ENCODE measurements at places on chromosomes 12 and 14.

DNA sequence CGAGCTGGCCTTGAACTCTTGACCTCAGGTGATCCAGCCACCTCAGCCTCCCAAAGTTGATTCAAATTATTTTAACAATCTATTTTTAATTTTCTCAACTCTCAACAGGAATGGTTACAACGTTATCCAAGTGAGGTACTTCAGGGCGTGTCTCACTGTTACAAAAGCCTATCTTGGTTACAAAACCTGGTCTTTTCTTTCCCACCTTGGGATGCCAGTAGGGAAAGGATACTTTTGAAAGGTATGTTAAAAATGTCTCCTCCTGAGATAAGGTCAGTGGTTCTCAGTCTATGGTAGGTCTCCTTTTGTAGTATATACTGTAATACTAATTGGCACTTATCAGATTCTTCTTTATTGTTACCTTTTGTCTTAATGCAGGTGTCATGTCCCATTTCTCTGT is 4.9 kb downstream of the SPTSSA start:
- DNase-seq = no peak

GRCh38 chr14:56632195-56632594 is 52.6 kb downstream of the TMEM260 start:
- DNase-seq = no peak

DNA sequence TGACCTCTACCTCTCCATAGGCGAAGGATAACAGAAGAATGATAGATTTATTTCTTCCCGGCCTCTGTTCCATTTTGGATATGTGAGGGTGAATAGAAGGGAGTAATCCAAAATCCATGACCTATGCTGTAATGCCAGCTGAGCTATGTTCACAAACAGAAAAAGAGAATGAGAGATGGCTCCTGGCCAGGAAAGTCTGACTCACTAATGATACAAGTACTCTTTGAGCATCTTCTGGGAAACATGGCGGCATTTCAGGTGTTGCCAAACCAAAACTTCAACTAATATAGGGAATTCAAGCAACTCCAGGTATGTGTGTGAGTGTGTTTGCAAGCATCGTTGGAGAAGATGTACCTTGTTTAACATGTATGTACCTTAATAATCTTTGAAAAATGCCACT is 55.1 kb downstream of the MED13L start:
- DNase-seq = peak; percentile 83

GRCh38 chr14:55438066-55438683 is 2.2 kb downstream of the TBPL2 start:
- DNase-seq = peak; percentile 77

DNA sequence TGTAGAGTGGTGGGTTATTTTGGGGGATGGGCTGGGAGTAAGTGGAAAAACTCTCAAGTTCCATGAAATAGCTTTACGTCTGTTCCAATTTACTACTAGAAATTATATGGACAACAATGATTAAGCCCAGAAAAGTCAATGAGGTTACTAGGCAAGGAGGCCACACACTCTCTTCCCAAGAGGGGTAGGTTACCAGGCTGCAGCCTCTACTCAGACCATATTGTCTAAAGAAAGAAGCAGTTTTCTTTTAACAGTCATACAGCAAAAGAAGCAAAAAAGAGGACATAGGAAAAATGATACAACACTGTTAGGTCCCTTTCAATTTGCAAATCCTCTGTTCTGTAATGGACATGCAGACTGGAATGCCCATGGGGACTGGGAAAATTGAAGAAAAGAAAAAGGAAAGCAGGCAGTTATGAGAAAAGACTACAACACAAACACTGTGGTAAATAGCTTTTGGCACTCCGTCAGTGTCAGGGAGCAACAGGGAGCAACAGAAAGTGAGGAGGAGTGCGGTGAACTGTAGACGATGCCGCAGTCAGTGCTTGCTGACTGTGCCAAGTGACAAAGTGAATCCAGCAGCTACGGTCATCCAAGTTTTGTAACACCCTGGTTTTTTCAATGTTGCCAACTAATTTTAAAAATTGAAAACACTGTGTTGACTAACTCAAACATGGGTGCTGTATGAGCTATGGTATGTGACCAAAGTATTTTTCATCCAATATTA is 39.8 kb upstream of the HMGA2 start:
- no peak for DNase-seq

- DNase-seq = no peak
Measured at GRCh38 chr12:59119676-59120075, 199.4 kb upstream of the LRIG3 start.

GRCh38 chr14:25759256-25759655 is 709.3 kb upstream of the STXBP6 start:
- DNase-seq = no peak

GRCh38 chr12:128339631-128340030 is 72.7 kb downstream of the TMEM132C start:
- no peak for DNase-seq

DNA sequence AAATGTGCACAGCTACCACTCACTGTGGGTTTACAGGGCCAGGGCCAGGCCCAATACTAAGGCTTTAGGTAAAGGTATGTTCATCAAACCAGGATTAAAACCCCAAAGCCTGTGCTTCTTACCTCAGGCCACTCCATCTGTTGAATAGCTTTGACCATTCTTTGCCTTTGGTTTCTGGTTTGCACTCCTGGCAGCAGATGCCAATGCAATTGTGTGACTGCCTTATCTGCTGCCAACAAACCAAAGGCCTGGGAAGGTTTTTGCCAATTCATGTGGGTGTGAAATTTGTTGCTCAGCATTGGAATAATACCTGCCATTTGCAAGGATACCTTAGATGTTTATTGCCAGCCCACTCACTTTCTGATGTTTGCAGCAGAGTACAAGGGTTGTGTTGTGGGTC is 221.6 kb downstream of the C12orf75 start:
- no peak for DNase-seq

- no peak for DNase-seq
Measured at GRCh38 chr14:24325963-24326362, 8.9 kb downstream of the ADCY4 start.

GRCh38 chr14:103122947-103123633 is at the start of gene TNFAIP2:
TNFAIP2 (plus strand) TSS chr14:103123461; CDS start chr14:103126458, 2,997 bp downstream.
- DNase-seq = no peak

DNA sequence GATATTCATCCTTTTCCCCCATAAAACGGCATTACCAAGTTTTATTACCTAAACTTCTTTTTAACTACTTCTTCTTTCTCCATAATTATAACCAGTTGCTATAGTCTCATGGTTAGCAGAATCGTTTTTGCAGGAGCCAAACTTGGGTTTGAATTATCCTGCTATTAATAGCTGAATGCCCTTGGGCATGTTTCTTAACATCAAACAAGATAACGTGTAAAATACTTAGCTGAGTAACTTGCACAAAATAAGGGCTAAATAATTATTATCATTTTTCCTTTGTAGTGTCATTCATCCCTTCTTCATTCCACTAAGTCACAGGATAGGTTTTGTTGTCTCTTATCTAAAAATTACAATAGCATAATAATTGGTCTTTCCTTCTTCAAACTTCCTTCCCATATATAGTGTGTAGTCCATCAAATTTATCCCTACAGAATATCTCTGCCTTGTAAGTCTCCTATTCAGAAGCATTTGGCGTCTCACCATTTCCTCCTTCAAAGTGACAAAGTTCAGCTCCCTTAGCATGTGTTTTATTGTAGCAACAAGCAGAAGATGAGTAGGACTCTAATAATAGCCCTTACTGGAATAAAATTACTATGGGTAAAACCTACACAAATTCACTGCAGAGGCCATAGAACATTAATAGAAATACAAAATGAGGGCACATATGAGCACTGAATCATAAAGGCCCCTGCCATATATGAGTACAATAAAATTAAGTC is 63.8 kb downstream of the FAR2 start:
- no peak for DNase-seq

Measured in A673 (cell line).